EH (cell line): ENCODE measurements at places on chromosomes 5 and 9.

DNA sequence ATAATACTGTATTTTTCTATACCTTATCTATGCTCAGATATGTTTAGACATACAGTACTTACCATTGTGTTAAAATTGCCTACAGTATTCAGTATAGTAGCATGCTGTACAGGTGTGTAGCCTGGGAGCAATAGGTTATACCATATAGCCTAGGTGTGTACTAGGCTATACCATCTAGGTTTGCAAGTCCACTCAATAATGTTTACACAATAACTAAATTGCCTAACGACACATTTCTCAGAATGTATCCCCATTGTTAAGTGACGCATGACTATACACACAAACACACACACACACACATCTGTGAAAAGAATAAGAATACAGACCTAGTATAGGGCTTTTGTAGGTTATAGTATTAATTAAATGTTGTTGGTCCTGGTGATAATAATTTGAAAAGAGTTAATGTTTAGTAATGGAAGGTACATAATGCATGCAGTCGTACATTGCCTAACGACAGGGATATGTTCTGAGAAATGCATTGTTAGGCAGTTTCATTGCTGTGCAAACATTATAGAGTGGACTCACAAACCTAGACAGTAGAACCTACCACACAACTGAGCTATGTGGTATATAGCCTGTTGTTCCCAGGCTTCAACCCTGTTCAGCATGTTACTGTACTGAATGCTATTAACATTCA is 13.6 kb downstream of the TDRD7 start:
- DNase-seq, result no peak

GRCh38 chr9:121499427-121500164 is at the start of gene GGTA1:
TSS of gene GGTA1 (minus strand) at chr9:121499844. CDS start at chr9:121467922, 31,922 bp downstream.
- DNase-seq, result peak; percentile 68

DNA sequence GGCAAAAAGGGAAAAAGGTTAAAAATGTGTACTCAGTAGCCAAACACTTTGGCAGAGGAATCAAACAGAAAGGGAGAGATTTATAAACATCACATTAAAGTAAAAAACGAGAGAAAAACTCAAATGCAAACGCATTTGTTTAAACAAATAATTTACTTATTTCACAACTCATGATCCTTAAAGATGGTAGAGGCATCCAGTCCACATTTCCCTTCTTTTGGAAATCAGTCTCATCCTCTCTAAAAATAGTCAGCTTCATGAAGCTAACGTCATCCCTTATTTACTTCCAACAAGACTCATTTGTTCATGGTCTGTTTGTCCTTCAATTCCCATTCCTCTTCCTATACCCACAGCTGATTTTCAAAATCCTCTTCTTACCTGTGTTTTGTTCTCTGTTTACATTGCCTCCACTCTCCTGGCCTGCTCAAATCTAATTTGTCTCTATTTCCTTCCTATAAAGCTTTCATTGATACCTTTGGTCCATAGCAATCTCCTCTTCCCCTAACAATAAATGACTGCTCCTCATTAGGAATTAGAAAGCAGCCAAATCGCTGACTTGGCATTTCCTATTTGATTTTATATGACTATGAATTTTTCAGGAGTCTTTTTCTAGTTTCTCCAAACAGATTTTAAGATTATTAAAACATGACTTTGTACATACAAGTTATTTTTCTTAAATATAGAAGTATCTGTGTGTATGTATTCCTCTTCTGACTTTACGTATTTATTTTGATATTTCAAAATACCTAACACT is 805.3 kb downstream of the TLE1 start:
- DNase-seq, result no peak

GRCh38 chr5:82784521-82784920 is 292.7 kb downstream of the TMEM167A start:
- no peak for DNase-seq

GRCh38 chr5:179406031-179406961 is 61.0 kb upstream of the ADAMTS2 start:
- DNase-seq, result peak; percentile 38

DNA sequence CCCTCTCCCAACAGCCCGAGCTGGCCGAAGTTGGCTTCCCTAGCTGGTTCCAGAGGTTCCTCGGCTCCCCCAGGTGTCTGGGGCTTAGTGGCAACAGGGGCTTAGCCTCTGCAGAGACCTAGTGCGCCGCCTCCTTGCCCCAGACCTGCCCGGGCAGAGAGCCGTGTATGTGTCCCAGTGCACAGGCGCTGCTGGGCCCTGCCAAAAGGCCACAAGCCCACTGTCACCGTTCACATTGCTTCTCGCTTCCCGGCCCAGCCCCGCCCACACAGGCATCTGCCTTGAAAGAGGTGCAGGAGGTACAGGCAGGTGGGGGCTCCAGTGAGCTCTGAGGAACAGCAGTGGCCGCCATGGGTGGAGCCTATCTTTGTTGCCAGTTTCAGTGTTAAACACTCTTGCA is 2.5 kb upstream of the CACFD1 start:
- no peak for DNase-seq
